ENCODE measurements at places on chromosomes 2 and 18.

DNA sequence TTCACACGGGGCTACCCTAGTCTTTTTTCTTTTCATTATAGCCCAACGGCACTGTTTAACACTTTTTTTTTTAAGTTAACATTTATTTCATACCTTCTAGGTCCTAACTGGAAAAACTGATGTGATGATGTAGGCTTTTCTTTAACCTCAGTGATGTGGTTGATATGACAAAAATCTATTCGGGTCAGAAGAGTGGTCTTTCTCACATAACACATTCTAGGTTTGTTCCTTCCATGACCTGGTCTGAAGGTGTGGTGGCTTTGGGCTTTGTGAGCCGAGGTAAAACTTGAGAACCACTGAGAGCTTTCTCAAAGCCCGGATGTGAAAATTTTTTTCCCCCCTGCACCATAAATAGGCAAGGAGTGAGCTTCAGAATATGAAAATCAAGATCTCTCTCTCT is 44.2 kb downstream of the GPD2 start:
- no peak for DNase-seq

- no peak for DNase-seq
Measured at GRCh38 chr2:223786236-223786635, 51.1 kb downstream of the AP1S3 start.

GRCh38 chr2:20568501-20569463 is 82.1 kb downstream of the HS1BP3 start:
- no peak for DNase-seq

- no peak for DNase-seq
Measured at GRCh38 chr2:10350761-10351160, 48.1 kb downstream of the HPCAL1 start.

GRCh38 chr2:48098539-48098938 is 192.2 kb upstream of the FBXO11 start:
- no peak for DNase-seq

GRCh38 chr18:26406854-26407517 is 141.4 kb downstream of the KCTD1 start:
- no peak for DNase-seq

GRCh38 chr18:7908681-7909299 is 341.7 kb downstream of the PTPRM start:
- no peak for DNase-seq

DNA sequence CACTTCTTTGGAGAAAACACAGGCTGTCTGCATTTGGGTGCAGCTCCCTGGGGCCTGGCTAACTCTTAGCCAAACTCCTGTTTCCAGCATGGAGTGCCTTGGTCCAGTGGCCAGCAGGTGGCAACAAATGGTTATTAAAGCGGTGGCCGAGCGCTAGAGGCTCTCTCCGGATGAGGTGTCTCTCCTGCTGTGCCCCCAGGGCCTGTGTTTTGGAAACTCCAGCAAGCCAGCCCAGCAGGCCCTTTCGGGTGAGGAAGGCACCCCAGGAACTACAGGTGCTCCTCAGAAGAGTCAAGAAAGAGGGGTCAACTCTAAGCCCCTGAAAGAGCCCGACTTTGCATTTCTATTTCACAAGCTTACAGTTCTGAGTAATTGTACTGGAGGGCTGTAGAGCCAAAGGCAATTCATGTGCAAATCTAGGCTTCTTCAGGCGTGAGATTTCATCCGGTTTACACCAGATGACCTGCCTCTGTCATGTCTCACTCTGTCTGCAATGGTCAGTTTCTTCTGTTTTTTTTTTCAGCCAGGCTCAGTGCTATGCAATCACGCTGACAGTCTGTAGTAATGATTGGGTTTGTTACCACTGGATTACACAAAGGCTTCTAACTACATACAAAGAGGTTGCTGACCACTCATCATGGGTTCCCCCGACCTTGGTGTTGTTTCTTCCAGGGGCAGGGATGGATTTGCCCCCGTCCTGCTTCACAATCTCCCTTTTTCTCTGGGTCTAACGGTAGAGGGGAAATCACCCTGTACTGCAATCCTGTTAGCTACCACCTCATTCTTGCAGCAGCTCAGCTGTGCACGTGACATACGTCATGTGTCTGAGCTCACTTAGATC is 7.6 kb upstream of the CHRNA1 start:
- peak; percentile 74 for DNase-seq

- DNase-seq = no peak
Measured at GRCh38 chr18:53819174-53819573, 405.3 kb downstream of the MBD2 start.

- DNase-seq = no peak
Measured at GRCh38 chr18:65527879-65528633, 222.8 kb upstream of the CDH7 start.

GRCh38 chr18:73962256-73962655 is 185.4 kb downstream of the FBXO15 start:
- no peak for DNase-seq

DNA sequence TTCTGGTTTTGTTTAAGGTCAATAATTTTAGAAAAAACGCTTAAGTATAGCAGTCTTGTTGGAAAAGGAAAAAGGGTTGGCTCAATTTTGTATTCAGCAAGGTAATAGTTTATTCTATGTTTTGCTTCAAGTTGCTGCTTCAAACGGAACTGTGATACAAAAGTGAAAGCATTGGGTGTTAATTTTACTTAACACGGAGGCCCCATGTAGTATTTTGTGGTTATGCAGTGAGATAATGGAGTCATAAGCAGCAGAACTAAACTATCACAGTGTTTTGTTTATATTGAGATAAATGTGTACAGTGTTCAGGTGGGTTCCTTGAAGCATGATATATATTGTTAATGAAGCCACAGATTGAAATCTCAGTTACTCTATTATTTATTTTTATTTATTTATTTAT is 67.0 kb upstream of the LYPD6B start:
- DNase-seq = no peak

DNA sequence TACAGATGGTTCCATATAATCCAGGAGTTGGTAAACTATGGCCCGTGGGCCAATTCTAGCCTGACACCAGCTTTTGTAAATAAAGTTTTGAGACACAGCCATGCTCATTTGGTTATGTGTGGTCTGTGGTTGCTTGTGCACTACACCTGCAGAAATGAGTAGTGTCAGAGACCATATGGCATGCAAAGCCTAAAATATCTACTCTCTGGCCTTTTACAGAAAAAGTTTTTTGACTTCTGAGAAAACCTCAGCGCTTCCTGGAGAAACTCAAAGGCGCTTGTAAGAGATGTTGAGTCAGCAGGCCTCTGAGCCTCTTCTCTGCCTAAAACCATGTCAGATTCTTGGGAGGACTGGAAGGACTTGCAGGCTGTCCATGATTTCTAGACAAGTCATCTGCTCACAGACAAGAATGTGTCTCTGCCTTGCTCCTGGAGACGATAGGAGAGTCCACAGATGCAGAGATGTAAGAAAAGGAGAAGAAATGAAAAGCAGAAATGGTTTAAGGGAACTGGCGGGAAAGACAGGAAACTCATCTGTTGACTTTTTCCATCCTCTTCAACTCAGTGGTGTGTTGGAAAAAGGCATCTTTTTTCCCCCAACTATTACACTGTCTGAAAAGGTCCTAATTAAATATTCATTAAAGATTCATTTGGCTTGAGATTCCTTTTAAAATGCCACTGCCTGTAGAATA is 5.2 kb downstream of the TTC39C start:
- DNase-seq = no peak

- DNase-seq = no peak
Measured at GRCh38 chr18:78975292-78975691, 4.3 kb upstream of the SALL3 start.

- DNase-seq = no peak
Measured at GRCh38 chr2:196959734-196960338, 33.3 kb upstream of the PGAP1 start.

GRCh38 chr18:58754544-58755068 is 83.3 kb downstream of the MALT1 start:
- DNase-seq = no peak

DNA sequence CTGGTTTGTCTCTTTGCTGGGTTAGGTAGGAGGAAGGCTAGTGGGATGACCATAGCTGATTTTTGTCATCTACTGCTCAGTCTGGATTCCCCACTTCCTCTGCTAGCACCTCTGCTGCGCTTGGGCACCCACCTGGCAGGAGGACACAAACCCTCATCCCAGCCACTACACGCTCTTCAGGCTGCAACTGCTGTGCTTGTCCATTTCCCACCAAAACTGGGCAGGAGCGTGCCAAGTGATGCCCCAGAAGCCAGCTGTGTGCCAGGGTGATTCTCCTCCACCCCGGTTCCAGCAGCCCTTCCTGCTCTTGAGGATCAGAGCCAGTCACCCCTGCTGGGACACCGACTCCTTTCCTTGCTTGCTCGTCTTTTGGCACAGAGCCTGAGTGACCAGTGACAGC is 15.7 kb upstream of the PER2 start:
- DNase-seq = no peak

- DNase-seq = no peak
Measured at GRCh38 chr2:205802065-205802464, 119.8 kb downstream of the NRP2 start.

GRCh38 chr2:95323347-95324155 is 26.4 kb downstream of the KCNIP3 start:
- no peak for DNase-seq

DNA sequence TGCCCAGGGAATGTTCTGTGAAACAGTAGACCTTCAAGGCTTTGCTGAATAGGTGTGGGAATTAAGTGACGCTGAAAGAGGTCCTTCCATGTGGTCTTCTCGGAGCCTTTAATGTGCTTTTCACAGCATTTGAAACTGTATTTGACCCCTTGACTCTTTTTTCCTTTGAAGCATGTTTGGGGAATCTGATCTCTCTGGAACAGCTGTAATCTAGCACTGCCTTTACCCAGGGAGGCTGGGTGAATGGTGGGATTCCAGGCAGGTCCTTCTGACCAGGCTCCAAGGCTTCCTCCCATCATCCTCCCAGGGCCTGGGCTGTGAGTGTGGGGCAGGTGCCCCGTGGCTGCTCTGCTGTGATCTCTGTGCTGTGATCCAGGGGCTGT is 4.2 kb downstream of the ZAP70 start:
- DNase-seq = peak; percentile 9

- peak; percentile 46 for DNase-seq
Measured at GRCh38 chr2:128309280-128310093, 9.2 kb downstream of the HS6ST1 start.

- no peak for DNase-seq
Measured at GRCh38 chr18:710418-711300, 1.8 kb downstream of the ENOSF1 start.

DNA sequence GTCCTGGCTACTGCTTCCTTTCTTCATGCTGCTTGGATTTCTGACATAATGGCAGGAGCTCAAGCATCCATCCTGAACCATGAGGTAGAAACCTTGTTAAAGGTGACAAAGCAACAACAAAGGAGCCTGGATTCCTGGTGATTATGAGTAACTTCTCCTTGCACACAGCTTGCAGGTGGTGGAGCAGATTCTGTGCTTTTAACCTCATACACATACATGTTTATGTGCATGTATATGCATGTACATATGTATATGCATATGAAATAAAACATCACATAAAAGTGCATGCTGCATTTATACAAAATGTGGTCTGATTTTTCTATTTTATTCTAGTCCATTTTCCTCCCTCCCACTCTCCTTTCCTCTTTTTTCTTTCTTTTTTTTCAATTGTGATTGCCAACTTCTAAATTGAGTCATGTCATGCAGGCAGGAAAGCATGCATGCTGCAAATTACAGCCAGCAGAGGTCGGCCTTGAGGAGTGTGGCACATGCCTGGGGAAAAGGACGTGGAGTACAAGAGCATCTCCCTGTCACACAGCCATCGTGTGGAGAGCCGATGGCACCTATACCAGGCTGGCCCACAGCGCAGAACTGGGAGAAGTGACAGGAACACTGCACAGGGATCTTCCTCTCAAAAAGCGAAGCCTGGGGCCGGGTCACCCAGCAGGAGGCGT is 17.9 kb downstream of the LCT start:
- peak; percentile 51 for DNase-seq

- DNase-seq = no peak
Measured at GRCh38 chr2:241659150-241659739, 21.8 kb downstream of the ATG4B start.

DNA sequence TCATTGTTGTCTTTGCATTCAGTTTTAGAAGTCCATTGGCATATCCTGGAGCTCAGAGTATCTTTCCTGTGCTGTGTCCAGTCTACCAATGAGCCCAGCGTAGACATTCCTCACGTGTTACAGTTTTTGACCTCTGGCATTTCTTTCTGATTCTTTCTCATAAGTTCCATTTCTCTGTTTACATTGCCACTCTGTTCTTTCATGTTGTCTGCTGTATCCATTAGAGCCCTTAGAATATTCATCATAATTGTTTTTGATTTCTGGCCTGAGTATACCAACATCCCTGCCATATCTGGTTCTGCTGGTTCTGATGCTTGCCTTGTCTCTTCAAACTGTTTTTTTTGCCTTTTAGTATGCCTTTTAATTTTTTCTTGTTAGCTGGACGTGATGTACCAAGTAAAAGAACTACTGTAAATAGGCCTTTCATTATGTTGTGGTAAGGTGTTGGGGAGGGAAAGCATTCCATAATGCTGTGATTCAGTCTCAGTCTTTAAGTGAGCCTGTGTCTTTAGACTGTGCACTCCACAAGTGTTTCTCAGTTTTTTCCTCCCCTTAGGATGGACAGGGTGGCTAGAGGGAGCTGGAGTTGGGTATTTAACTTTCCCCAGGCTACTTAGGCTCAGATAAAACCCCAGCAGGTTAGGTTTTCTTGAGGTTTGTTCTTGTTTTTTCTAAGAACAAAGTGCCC is 35.6 kb downstream of the CEP192 start:
- no peak for DNase-seq

DNA sequence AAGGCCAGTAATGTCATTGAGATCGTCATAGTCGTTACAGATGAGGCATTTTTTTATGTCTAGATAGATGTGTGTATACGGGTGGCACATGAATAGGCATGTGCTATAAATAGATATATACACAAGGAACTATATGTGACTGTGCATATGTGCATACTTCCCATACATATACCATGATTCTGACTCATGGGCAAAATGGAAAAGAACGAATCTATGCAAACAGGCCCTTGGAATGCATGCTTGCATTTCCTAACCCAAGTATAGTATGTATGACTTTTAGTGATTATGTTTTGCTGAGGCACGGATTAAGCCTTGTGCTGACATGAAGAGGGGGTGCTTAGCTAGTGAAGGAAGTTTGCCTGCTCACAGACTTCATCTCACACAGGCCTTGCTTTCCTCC is 111.7 kb downstream of the BCL11A start:
- DNase-seq = no peak

DNA sequence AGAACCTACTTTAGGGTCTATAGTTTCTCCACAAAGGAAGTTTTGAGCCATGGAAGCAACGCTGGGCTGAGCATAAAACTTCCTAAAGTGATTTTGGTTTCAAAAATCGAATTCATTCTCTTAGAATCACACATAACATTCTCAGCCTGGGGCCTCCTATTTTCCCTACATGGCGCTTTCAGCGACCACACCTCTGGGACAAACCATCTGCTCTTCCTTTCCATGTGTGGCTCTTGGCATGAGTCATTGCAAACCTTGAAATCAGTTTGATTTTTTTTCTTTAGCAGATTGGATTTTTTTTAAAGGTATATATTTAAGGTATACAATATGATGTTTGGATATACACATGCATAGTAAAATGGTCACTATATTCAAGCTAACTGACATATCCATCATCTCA is 72.5 kb upstream of the APCDD1 start:
- DNase-seq = no peak

- no peak for DNase-seq
Measured at GRCh38 chr2:161163440-161163839, 3.2 kb downstream of the TANK start.
